ENCODE measurements at places on chromosomes 7 and 10.

GRCh38 chr10:129877773-129878371 is 86.2 kb downstream of the EBF3 start:
- no peak for DNase-seq

DNA sequence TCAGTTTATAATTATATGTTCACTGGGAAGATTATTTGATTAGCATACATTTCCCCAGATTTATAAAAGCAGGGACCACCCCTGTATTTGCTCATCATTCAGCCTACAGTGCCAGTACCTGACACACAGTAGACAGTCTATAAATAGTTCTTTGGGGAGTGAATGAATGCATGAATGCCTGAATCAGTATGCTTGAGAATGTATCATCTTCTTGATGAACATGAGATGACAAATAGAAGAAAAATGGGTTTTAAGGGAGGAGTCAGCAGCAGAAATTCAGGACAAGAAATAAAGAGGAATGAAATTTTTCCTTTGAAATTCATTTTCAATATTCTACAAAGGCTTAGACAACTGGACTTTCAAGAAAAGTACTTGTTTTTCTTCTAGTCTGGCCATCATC is 295.8 kb upstream of the LRRTM3 start:
- no peak for DNase-seq

GRCh38 chr7:114527589-114527988 is 113.0 kb downstream of the FOXP2 start:
- DNase-seq: no peak

DNA sequence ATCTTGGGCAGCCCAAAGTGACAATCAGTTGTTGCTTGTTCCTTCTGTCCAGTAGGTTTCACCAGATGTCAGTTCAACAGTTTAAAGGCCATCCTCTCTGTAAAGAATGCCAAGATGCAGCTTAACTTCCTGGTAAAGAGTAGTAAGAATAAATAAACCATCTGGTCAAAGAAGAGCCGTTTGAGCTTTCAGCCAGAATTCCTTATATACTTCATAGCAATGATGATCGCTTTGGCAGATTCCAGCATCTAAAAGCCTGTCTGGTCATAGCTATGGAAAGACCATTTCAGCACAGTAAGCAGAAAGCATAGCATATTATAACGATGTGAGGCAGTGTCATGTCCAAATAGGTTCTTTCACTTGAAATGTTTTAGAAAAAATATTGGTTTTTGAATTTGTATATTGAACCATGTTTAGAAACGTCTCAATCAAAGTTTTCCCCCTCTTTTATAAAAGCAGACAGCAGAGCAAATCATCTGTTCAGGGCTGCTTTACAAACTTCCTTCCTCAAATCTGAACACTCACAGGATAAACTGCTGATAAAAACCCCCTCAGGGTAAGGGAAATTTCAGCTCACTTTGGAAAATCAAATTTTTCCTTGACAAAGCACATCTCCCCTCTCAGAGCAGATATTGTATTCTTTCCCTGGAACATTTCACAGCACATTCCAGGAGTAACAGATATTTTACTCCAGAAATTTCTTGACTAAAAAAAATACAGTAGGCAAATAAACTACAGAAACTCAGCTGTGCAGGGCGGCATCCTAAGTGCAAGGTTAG is 184.1 kb downstream of the NOC3L start:
- DNase-seq: no peak

DNA sequence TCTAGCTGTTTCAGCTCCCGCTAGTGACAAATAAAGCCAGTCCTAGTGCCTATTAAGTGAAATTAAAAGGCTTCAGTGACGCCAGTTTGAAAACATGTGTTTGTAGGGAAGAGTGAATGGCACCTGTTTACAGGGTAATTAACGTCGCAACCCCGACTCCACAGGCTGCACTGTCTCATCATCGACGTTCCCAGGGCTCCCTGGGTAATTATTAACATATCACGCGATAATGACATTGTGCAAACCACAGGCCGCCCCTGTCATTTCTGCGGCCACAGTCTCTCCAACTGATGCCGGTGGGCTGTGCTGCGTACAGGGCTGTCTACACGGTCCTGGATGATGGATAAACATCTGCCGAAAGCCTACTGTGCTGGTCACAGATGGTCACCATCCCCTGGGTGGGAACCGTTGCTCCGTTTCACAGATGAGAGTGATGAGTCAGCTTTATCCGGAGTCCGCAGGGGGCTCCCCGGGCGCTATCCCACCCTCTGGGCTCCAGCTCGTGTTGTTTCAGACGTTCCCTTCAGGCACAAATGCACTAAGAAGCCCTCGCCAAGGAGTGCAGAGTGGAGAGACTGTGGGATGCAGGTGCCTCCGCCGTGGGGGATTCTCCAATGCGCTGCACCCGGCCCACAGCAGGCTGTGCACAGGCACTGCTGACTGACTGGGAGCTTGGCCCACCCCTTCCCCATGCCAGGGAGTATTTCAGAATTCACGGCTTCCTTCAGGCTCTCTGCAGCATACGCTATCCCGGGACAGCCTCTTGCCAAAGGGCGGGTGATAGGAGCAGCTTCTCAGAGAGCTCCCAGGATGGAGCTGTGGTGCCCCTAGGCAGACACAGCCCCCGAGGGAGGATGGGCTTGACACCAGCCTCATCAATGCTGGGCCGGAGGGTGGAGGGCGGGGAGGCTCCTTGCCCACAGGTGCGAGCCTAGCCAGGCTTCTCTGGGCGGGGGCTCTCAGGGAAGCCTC is 491.8 kb upstream of the FOXK1 start:
- DNase-seq: no peak

GRCh38 chr7:158779061-158780000 is 50.0 kb downstream of the ESYT2 start:
- no peak for DNase-seq

GRCh38 chr10:29324220-29324841 is 35.5 kb downstream of the LYZL1 start:
- no peak for DNase-seq

- no peak for DNase-seq
Observed at GRCh38 chr10:81127931-81128330, 590.2 kb downstream of the SH2D4B start.

DNA sequence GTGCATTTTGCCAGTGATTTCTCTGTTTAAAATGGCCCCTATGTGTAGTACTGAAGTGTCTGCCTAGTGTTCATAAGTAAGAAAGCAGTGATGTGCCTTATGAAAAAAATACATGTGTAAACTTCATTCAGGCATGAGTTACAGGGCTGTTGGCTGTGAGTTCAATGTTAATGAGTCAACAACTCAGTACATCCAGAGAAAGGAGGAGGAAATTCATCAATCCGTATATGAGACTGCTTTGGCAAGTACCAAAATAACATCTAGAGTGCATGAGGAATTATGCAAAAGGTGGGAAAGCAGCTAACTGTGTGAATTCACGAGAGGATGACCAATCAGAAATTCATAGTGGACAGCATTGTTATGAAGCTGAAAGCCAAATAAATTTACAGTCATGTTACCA is 255.6 kb downstream of the ZEB1 start:
- DNase-seq: no peak
